ENCODE measurements at places on chromosomes 2 and 18.

- DNase-seq: peak; percentile 11
Measured at GRCh38 chr2:134778372-134778771, 59.6 kb upstream of the TMEM163 start.

DNA sequence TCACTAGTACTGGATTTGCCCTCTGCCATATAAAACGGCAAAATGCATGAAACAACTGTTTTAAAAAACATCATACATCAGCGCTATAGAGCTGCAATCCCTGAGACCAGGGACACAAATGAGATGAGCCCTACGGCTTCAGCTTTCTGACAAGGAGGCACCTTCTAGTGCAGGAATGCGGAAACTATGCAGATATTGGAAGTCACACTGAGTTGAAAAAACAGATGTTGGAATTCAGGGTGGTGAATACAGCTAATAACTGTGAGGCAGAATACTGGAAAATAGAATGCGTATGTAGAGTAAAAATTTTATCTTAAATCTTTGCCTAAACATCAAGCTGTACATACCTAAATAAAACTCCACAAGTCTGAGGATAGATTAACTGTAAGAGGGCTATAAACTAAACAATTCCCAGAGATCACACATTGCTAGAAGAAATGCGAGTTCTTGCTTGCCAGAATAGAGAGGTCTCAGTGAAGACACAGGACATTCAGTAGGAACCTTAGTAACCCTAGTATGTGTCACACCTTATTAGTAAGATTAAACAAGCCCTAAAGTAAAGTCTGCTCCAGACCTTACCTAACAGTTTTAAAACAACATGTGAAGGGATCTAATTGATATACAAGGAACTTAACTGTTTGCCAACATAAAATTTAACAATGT lies 541.4 kb upstream of the DDX18 start:
- no peak for DNase-seq

DNA sequence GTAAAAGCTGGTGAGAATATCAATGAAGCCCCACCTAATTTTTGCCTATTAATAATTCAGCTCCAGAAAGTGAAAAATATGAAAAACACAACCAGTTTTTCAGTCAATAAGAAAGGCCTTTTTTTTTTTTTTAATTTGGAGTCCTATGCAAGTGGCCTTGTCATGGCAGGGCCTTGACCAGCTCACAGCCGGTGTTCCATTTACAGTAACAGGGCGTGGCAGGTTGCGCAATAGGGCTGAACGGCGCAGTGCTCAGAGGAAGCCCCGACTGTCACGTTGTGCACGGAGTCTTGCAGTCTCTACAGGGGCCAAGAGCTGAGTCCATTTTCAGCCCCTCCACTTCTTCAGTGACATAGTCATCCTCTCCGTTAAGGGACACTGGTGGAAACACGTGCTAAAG lies 184.1 kb upstream of the FN1 start:
- DNase-seq: no peak

- no peak for DNase-seq
Measured at GRCh38 chr2:19711470-19712372, 190.1 kb downstream of the TTC32 start.
